Stimulated activated CD8-positive, alpha-beta memory T cell treated with anti-CD3 and anti-CD28 coated beads, Interleukin-4, amount 100 ng/mL, for 1 hour (primary cell): ENCODE measurements at places on chromosomes 4 and X.

GRCh38 chr4:86819561-86819960 lies 29.6 kb downstream of the SLC10A6 start:
- DNase-seq, result no peak

DNA sequence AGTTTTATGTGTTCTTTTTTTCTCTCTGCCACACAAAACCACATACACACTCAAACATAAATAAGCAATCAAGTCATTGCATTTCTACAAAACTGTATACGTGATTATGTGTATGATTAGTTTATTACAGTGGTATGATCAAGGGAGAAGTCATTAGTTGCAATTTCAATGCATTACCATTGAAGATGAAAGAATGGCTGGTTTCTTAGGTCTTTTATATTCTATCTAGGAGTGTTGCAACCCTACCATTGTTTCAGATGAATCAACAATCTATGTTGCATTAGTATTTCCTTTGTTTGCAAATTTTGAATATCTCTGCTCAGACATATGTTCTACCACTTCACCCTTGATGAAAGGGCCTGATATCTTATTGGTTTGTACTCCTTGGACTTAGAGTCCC lies 6.8 kb downstream of the ANXA3 start:
- no peak for DNase-seq

- no peak for DNase-seq
These were observed 84.8 kb downstream of the PHEX start for GRCh38 chrX:22116605-22117546.

- DNase-seq, result no peak
These were observed 118.8 kb downstream of the DDIT4L start for GRCh38 chr4:100071506-100071905.

GRCh38 chr4:6720202-6720699 lies 4.3 kb downstream of the BLOC1S4 start:
- peak; percentile 69 for DNase-seq

DNA sequence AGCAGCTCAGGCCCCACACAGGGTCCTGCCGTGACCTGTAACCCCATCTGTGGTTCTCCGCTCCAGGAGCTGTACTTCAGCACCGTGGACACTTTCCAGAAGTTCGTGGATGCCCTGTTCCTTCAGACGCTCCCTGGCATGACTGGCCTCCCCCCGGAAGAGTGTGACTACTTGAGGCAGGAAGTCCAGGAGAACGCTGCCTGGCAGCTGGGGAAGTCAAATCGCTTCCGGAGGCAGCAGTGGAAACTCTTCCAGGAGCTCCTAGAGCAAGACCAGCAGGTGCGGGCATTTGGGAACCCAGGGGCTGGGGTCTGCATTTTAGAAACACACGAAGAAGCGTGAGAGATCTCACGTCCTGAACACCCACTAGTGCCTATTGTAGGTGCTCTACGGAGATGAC lies 72.5 kb downstream of the EVC start:
- no peak for DNase-seq

DNA sequence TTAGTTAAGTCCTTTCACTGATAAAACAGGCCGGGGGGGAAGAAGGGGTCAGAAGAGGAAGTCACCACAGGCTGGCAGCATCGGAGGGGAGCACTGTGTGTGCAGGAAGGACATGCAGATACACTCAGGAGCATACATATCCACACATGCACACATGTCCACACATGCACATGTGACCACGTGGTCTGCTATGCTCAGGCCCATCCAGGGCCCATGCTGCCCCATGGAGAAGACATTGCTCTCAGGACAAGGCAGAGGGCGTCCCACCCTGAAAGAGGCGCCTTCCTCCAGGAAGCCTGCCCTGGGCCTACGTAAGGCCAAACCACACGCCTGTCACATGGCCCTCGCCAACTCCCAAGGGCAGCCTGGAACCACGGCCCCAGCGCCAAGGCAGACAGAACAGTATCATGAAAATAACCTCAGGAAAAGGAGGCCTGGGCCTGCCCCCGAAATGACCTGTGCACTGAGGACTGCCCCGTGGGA lies 15.8 kb downstream of the WDR1 start:
- no peak for DNase-seq

DNA sequence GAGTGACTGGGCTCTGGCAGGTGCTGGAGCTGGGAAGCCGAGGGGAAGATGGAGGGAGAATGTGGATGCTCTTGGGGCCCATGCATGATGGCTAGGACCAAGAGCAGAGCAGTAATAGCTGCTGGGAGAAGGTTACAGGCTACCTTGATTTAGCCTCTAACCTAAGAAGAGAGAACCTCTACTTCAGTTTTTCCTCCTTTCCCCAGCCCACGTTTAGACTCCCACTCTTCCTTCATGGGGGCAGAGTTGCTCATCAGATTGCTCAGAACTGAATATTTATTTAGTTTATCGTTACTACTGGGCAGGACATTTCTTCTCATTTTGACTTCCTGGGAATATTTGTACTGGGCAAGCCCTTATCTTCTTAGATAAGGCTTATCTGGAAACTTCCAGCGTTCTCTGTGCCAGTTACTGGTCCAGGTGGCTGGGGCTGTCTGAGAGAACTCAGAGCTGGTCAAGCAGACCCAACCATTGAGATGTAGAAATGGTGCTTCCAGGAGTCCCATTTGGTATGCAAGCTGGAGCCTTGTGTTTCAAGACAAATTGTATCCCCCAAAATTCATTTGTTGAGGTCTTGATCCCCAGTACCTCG lies 442.9 kb upstream of the BOD1L1 start:
- no peak for DNase-seq
